ENCODE measurements at places on chromosomes 12 and 14. TPM values are rescaled to one million over a fixed set of nuclear protein-coding genes. Genes with fewer than 3 reads are reported as not detected.
A peak's percentile ranks its signal among the peaks of the same experiment; 100 is the strongest.

LRTM2 gene
- total RNA-seq = not detected

- H3K27ac ChIP-seq = peak overlapping the region; percentile 95
- H3K36me3 ChIP-seq = no peaks in the 10 kb centered on the region
- peak overlapping the region; percentile 73 for H3K4me3 ChIP-seq
- no peak for DNase-seq
- H3K4me1 ChIP-seq = peaks cover 39% of the 10 kb centered on the region
- no peaks in the 10 kb centered on the region for H3K27me3 ChIP-seq
These were observed 168.2 kb downstream of the AKAP6 start for GRCh38 chr14:32497248-32497647.

DNA sequence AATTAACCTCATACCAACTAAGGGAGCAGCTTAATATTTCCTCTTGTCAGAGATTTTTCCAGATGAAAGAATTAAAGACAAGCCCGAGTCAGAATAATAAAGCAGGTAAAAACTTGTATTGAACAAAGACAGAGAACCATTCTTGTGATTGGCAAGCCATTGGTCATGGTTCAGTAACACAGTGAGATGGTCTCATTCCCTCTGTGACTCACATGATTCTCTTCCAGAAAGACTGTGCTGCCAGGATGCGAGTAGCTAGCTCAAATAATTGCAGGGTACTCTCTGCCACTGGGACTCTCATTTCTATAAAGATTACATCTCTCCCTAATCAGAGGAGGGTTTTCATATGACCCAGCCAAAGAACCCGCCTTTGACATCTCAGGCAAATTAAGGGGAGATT, 179.4 kb downstream of the PHLDA1 start:
- no peaks in the 10 kb centered on the region for H3K27me3 ChIP-seq
- H3K4me3 ChIP-seq = no peak overlapping the region
- no peak for DNase-seq
- no peak overlapping the region for H3K27ac ChIP-seq
- H3K4me1 ChIP-seq = no peaks in the 10 kb centered on the region
- H3K36me3 ChIP-seq = no peaks in the 10 kb centered on the region

DNA sequence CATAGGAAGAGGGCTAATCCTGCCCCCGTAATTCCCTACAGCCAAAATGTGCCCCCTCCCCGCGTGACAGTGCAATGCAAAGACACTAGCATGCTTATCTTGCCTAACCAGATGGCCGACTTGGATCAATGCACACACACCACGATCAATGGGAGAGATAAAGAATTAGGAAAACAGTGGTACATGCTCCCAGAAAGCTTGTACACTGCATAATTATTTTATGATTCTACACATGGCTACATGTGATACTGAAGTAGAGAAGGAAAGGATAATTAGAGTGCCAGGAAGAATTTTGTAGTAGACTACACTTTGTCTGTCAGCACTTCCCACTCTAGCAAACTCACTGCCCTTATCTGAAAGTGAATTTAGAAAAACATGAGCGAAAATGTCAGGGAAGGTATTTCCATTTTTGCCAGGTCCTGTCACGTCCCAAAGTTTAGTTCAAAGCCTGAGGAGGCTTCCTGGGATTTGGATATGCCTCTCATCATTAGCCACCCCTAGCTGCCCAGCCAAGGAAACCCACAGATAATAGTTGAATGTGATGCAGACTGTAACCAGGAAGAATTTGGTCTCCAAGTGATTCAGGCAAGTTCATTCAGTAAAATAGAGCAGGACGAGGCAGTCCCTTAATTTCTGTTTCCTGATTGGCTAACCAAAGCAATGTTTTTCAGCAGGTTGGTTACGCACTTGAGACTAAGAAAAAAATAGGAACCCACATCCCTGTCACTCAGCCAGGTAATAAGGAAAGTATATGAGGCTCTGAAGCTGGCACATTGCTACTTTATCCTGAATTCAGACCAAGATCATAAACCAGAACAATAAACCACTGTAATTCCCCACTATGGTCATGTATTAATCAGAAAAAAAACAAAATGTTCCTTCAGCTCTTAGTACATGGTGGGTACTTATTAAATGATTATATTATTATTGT, 199.6 kb upstream of the OTX2 start:
- H3K4me1 ChIP-seq = no peaks in the 10 kb centered on the region
- H3K27me3 ChIP-seq = no peaks in the 10 kb centered on the region
- no peak for DNase-seq

- H3K4me3 ChIP-seq = no peak overlapping the region
- no peak for DNase-seq
- H3K27me3 ChIP-seq = no peaks in the 10 kb centered on the region
- no peak overlapping the region for H3K27ac ChIP-seq
These were observed 71.1 kb upstream of the MDM1 start for GRCh38 chr12:68403296-68403695.

GRCh38 chr12:104457746-104458693, 1.3 kb downstream of the CHST11 start:
- peaks cover 18% of the 10 kb centered on the region for H3K4me1 ChIP-seq
- peak overlapping the region; percentile 23 for H3K27ac ChIP-seq
- H3K36me3 ChIP-seq = no peaks in the 10 kb centered on the region
- H3K4me3 ChIP-seq = peak overlapping the region; percentile 77
- DNase-seq = peak; percentile 60
- peaks cover 12% of the 10 kb centered on the region for H3K27me3 ChIP-seq

RIPK3 gene
- total RNA-seq = 1.1 TPM

GRCh38 chr12:2288001-2288400, 235.2 kb downstream of the CACNA1C start:
- peak overlapping the region; percentile 4 for H3K27ac ChIP-seq
- no peaks in the 10 kb centered on the region for H3K27me3 ChIP-seq
- no peak for DNase-seq
- H3K4me3 ChIP-seq = no peak overlapping the region
- no peaks in the 10 kb centered on the region for H3K36me3 ChIP-seq

DNA sequence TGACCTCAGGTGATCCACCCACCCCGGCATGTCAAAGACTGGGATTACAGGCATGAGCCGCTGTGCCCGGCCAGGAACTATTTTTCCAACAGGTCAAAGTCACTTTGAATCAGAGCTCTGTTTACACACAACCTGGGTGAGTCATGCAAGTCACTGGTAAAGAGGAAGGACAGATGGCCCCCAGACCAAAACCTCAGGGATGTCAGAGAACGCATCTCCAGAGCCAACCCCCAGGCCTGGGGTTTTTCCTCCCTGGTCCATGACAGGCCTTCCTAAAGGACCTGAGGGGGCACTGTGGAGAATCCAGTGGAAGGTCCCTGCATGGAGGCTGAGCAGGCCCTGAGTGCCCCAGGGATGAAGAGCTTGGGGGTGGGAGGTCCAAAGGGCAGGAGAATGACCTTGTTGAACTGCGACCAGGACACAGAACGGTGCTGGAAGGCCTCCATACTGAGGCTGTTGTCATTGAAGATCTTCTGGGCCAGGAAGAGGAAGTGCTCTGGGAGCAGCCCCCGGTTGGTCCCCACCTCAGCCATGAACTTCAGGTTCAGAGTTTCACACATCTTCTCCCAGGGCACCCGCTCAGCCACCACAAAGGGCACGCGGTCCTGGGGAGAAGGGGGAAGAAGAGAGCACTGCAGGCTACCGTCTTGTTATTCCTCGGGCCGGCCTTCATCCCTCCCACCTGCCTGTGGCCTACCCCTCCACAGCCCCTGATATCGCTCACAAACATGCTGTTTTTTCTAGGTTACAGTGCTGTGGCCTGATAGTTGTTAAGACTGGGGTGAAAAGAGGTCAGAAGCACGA, 9.1 kb downstream of the STAT6 start:
- no peaks in the 10 kb centered on the region for H3K4me1 ChIP-seq
- no peak overlapping the region for H3K4me3 ChIP-seq
- H3K27ac ChIP-seq = no peak overlapping the region
- DNase-seq = no peak

DNA sequence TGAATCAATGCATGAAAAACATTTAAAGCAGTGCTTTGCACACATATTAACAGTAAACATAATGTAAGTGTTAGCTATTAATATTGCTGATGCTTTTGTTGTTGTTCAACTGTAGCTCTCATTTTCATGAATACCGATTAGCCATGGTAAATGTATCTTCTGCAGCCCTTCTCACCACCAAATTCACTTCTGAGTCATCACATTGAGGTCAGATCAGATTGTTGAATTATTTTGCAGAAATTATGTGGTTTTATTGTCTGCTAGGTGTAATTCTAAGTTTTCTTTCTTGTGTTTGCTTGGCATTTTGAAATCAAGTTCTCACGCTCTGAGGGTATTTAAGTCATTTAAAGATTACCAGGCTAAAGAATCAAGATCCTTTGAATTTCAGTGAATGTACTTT, 74.6 kb downstream of the AKAP6 start:
- H3K36me3 ChIP-seq = no peaks in the 10 kb centered on the region
- H3K4me1 ChIP-seq = no peaks in the 10 kb centered on the region
- DNase-seq = no peak
- no peak overlapping the region for H3K27ac ChIP-seq
- no peaks in the 10 kb centered on the region for H3K27me3 ChIP-seq

FAM181A gene
- not detected for total RNA-seq

PALS1 gene
- total RNA-seq = 12.0 TPM

DNA sequence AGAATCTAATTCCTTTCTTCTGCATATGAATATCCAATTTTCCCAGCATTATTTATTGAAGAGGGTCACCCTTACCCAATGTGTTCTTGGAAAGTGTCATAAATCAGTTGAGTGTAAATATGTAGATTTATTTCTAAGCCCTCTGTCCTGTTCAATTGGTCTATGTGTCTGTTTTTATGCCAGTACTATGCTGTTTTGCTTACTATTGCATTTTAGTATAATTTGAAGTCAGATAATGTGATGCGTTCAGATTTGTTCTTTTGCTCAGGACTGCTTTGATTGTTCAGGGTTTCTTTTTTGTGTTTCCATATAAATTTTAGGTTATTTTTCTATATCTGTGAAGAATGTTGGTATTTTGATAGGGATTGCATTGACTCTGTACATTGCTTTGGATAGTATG, 420.4 kb upstream of the MIS18BP1 start:
- no peaks in the 10 kb centered on the region for H3K36me3 ChIP-seq
- no peaks in the 10 kb centered on the region for H3K4me1 ChIP-seq
- no peak for DNase-seq
- no peaks in the 10 kb centered on the region for H3K27me3 ChIP-seq

ZFHX2 gene
- total RNA-seq = 0.62 TPM

- no peaks in the 10 kb centered on the region for H3K36me3 ChIP-seq
- H3K27ac ChIP-seq = peak overlapping the region; percentile 98
- peaks cover 55% of the 10 kb centered on the region for H3K4me1 ChIP-seq
These were observed 8.6 kb upstream of the ASB2 start for GRCh38 chr14:93984987-93985410.

DNA sequence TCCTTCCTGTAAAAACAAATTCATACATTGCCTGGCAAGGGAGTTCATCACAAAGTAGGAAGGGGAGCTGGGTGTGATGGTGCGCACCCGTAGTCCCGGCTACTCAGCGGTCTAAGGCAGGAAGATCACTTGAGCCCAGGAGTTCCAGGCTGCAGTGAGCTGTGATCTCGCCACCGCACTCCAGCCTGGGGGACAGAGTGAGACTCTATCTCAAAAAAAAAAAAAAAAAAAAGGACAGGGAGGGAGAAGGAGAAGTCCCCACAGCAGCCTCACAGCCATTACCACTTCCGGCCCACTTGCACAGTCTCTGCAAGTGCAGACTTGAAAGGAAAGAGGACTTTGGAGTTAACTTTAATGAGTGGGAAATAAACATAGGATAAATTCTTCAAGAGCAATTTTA, 121.0 kb downstream of the FBXL14 start:
- DNase-seq = no peak
- no peak overlapping the region for H3K4me3 ChIP-seq
- H3K36me3 ChIP-seq = no peaks in the 10 kb centered on the region

DNA sequence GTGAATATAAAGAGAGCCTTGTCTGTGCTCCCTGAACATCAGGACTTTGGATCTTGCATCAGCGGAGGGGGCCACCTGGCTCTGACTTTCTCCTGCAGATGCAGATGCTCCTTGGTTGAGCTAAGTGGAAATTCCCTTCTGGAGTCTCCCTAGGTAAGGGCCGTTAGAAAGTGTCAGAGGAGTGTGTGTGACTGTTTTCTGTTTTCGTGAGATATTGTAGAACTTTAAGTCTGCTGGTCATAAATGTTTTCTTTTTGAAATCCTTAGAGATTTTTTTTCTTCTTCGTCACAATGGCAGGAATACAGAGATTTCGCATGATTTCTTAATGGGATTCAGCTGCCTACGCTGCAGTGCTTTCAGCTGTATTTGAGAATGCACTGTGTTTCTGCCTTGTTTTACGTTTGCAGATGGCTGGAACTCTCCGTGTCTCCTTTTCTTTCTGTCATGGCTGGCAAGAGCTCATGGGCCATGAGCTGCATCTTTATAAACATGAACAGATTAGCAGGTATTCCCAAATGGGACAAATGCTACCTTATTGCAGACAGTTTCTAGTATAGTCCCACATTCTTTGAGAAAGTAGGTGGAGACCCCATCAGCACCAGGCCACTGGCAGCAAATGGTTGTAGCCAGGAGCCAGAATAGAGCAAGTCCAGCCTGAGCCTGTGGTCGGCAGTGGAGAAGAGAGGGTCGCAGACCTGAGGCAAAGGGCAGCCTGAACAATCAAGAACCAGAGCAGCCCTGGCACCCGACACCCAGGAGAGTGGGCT, 76.2 kb upstream of the FRMD6 start:
- DNase-seq = no peak
- H3K4me1 ChIP-seq = no peaks in the 10 kb centered on the region
- no peaks in the 10 kb centered on the region for H3K36me3 ChIP-seq
- H3K4me3 ChIP-seq = no peak overlapping the region
- no peaks in the 10 kb centered on the region for H3K27me3 ChIP-seq
- H3K27ac ChIP-seq = no peak overlapping the region

GRCh38 chr12:44827832-44828438, 48.2 kb downstream of the NELL2 start:
- H3K4me1 ChIP-seq = no peaks in the 10 kb centered on the region
- no peak overlapping the region for H3K27ac ChIP-seq
- H3K36me3 ChIP-seq = no peaks in the 10 kb centered on the region

- H3K36me3 ChIP-seq = no peaks in the 10 kb centered on the region
- no peak for DNase-seq
These were observed 534 bp downstream of the PPP2R3C start for GRCh38 chr14:35121026-35121886.

DNA sequence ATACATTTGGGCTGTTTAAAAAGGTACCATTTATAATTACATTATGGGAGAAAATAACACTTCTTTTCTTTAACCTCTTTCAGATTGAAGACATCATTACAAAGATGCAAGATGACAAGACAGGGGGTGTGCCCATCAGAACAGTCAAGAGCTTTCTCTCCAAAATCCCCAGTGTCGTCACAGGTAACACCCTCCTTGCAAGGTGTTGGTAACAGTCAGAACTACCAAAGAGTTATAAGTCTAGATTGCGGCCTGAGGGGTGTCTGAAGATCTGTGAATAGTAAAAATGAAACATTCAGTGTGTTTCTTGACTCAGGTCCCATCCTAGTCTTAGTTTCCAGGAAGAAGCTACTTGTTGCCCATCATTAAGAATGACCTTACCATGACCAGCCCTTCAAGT, 419.8 kb downstream of the RGS6 start:
- no peak overlapping the region for H3K4me3 ChIP-seq
- DNase-seq = no peak
- H3K27ac ChIP-seq = no peak overlapping the region
- H3K36me3 ChIP-seq = no peaks in the 10 kb centered on the region

GRCh38 chr12:21264232-21264631, 70.5 kb downstream of the SLCO1A2 start:
- H3K36me3 ChIP-seq = no peaks in the 10 kb centered on the region
- no peak overlapping the region for H3K4me3 ChIP-seq
- no peaks in the 10 kb centered on the region for H3K4me1 ChIP-seq
- no peaks in the 10 kb centered on the region for H3K27me3 ChIP-seq
- H3K27ac ChIP-seq = no peak overlapping the region

BICD1 gene
- 2.9 TPM for total RNA-seq
